ENCODE measurements at places on chromosomes 13 and 19.

DNA sequence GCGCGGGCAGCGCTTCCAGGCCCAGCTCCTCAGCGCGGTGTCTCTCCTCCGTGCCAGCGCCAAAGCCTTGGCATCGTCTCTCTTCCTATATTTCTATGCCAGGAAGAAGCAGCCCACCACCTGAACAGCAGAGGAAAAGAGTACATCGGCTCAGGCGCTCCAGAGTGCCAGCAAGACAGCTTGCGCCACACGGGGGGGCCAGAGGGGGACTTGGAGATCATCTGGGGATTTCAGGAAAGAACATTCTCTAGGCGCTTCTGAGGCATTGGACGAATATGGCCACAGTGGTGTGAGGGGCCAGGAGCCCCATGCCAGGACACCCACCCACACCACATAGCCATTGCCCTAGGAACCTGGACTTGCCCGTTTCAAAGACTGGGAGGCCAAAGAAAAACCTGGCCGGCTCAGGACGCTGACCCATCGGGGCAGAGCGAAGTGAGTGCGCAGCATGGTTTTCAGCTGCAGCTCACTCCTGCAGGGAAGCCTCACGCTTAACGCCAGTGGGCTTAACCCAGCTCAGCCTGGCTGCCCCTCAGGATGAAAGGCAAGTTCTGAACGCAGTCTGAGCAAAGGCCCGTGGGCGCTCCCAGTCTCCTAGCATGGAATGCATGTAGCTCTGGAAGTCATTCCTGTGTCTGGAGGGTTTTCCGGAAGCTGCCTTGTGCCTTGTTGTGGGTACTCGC is 62.1 kb downstream of the GGACT start:
- DNase-seq: no peak

GRCh38 chr19:18966307-18966706 is 25.3 kb upstream of the HOMER3 start:
- no peak for DNase-seq

DNA sequence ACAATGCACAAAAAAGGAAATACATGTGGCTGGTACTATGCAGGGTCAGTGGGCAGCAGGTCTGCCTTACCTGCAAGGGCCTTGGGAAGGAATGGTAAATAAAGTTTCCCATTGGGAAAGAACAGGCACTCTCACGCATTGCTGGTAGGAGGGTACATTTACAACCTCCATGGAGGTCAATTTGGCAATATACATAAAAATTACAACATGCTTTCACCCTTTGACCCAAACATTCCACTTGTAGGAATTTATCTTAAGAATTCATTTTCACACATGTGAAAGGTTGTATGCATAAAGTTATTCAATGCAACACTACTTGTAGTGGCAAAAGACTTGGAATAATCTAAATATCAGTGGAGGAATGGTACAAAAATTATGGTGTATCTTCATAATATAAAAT is 216.4 kb downstream of the DLEU7 start:
- DNase-seq: no peak

- no peak for DNase-seq
Measured at GRCh38 chr13:34038541-34039068, 220.7 kb downstream of the RFC3 start.

DNA sequence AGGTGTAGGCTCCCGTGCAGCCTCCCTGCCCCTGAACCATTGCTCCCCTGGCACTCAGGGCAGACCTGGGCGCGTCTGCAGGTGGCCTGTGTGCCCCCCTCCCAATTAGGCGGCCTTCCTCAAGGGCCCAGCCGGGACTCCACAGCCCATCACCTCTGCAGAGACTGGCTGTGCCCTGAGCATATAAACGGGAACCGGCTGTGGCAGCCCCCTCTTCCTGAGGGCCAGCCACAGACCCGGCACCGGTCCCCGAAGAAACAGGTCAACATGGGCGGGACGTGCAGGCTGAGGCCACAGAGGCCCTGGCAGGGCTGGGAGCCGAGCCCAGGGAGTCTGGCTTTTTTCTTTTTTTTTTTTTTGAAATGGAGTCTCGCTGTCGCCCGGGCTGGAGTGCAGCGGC is 12.0 kb downstream of the PIAS4 start:
- DNase-seq: no peak

DNA sequence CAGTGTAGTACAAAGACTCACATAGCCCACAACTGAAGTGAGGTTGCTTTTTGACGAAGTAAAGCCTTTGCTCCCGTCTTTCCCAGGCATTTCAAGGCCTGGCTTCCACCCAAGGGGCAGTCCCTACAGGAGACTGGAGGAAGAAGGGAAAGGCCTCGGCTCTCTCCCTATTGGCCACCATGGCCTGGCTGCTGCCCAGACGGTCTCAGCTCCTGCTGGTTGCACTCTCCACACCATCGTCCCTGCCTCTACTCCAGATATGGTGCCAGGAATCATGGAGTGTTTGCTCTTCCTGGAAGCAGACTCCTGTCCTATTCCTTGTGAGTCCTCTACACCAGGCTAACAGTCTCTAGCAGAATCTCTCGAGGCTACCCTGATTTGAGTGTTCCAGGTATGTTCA is 124.1 kb upstream of the UQCRFS1 start:
- no peak for DNase-seq

DNA sequence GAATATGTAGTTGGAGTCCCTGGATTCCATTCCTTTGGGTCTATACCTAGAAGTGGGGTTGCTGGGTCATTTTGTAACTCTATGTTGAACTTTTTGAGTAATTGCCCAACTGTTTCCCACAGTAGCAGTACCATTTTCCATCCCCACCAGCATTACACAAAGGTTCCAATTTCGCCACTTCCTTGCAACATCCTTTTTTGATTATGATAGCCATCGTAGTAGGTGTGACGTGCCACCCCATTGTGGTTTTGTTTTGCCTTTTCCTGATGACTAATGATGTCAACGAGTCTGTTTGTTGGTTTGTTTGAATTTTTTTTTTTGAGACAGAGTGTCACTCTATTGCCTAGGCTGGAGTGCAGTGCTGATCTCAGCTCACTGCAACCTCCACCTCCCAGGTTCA is 3.3 kb upstream of the PEX11G start:
- peak; percentile 76 for DNase-seq

DNA sequence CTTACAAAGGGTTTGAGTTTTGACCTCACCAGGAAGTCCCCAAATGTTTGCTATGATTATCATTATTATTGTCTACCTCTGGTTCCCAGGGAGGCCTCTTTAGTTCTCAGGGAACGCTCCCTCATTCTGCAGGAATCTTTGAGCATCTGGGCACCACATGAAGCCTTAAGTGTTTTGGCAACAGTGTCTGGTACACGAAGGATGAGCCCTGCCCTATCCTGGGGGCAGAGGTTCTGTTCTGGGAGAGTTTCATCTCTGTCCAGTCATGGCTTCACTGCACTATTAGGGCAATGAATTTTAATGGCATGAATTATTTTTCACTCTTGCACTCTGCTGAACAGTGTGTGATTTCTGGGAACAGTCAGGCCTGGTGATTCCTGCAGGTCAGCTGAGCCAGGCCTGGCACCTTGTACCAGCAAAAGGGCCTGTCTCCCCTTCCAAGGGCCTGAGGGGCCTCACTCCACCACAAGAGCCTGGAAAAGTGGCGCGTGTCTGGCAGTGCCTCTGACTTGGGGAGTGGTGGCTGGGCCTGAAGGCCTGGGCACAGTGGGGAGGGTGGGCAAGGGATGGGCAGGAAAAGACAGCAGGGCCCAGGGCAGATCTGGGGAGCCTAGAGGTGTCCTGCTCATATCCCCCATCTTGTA is 4.6 kb downstream of the FAM187B start:
- DNase-seq: peak; percentile 14

GRCh38 chr13:40329781-40330485 is 336.5 kb downstream of the FOXO1 start:
- DNase-seq: no peak

DNA sequence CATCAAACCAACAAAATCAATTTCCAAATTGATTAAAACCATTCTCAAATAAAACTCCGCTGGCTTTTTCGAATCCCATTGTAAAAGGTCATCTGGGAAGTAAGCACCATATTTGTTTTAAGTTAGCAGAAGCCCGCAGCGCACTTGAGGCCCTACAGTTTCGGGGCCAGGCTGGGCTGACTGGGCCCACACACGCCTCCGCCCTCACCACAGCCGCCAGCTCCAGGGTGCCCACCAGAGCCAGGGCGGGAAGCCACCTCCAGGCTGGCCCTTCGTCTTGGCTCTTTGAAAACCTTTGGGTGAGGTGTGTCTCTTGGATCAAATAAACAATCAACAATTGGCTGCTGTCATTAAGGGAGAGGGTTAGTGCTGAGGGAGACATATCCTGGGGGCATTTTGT is 133.3 kb downstream of the SOX1 start:
- no peak for DNase-seq

- peak; percentile 10 for DNase-seq
Measured at GRCh38 chr13:108269601-108270328, at the start of gene TNFSF13B. Gene TNFSF13B, plus strand, starts transcription at chr13:108269718. Its CDS starts 178 bp downstream, at chr13:108269896.

DNA sequence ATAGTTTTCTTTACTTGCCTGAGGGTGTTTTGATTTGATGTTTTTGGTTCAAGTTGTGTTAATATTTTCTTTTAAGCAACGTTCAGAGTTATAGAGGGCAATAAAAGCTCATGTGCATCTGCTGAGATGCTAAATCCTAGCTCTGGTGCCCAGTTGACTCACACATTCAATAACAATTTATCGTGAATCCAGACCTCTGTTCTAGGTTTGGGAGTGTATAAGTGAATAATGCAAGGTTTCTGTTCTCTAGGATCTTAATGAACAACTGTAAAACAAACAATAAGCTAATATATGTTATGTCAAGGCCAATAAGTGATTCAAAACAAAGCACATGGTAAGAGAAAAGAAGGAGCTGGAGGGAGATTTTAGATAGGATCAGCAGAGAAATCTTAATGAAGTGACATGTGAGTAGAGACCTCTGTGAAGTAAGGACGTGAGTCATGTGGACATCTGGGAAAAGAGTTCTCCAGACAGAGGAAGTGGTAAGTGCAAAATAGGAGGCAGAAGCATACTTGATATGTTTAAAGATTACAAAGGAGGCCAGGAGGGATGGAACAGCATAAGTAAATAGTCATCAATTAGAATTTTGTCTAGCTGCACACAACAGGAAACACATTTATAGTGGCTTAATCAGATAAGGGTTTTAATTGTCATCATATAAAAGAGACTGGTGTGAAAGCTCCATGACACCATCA is 278.5 kb upstream of the HTR2A start:
- DNase-seq: peak; percentile 68

DNA sequence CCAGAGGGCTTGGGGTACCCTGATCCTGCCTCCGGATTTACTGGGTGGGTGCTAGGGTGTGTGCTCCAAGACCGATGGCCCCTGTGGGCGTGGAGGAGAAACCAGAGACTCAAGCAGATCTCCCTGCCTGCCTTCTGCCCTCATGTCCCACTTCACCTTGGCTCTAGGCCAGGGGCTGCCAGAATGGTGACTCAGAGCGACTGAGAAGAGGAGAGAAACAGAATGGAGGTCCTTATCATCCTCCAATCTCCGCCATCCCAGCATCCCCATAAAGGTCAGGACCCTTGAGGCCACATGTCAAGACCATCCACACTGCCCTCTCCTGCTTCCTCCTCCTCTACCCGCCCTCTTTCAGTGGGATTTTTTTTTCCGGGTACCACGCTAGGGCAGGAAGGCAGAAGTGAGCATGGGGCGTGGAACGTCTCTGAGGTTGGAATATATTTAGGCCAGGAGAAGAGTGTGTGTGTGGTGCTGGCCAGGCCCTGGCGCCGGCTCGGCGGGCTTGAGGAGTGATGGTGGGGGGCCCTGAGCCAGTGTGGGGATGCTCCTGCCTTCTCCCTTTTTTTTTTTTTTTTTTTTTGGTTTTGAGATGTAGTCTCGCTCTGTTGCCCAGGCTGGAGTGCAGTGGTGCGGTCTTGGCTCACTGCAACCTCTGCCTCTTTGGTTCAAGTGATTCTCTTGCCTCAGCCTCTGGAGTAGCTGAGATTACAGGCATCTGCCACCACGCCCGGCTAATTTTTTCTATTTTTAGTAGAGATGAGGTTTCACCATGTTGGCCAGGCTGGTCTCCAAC is 22.3 kb downstream of the IER2 start:
- DNase-seq: peak; percentile 72

DNA sequence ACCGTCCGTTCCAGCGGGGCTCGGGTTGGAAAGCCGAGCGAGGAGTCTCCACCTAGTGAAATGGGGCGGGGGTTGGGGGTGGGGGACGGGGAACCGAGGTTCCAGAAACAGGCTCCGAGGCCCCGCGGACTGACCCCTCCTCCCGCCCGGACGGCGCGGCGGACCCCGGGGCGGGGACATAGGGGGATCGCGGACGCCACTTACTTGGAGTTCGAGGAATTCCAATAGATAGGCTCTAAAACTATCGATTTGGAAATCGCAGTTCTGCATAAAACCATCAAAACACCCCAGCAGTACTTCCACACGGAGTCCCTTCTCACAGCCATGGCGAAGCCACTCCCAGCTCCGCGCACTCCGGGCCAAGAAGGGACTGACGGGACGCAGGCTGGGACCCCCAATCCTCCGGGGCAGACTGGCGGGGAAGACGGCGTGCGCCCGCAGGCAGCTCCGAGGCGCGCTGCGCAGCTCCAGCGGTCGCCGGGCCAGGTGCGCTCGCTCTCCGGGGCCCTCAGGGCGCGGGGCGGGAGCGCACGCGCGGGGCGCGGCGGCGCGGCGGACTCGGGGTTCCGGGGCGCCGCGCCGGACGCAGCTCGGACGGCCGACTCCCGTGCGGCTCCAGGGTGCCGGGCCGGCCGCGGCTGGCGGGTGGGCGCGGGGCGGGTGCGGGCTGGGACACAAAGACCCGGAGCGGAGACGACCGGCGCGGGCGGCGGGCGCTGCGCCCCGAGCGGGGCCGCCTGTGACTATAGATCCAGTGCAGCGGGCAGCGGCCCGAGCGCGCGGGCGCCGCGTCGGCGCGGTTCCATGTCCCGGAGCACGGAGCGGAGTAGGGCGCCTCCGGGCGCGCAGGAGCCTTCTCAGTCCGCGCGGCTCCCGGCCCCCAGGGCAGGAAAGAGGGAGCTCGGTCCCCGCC is 567 bp downstream of the EFNB2 start:
- peak; percentile 26 for DNase-seq

GRCh38 chr19:17949956-17950309 is 17.0 kb upstream of the KCNN1 start:
- DNase-seq: no peak

DNA sequence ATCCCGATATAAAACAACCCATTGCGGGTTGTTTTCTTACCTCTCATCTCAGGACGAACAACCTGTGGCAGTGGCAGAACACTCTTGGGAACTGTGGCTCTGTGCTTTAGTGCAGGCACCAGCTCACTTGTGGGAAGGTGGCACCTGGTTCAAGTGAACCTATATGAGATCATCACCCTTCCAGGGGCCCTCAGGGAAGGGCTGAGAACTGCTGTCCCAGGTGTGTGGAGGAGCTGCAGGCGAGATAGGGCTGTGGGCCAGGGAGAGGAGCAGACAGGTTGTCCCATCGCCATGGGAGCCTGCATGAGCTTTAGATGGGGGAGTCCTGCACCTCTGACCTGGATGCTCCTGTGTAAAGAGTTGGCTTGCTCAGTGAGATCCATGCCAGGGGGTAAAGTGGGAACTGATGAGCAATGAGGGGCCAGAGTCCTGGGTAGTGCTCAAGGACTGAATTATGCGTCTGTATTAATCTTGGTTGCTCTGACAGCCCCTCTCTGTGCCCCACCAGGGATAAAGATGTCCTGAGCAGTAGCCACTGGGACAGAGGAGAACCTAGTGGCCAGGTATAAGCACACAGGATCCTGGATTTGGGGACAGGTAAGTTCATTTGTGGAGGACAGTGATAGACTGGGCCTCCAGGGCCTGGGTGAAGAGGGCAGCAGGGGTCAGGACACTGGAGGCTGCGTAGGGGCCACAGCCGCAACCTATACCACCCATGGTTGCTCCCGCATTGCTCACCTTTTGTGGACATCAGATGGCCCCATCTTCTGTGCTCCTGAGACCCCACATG is 8.7 kb downstream of the CEACAM4 start:
- no peak for DNase-seq

GRCh38 chr19:17778968-17779929 is 15.7 kb upstream of the B3GNT3 start:
- no peak for DNase-seq

All from mammary epithelial cell (primary cell).